ENCODE measurements at places on chromosomes 2 and 18. TPM values are rescaled to one million over a fixed set of nuclear protein-coding genes. Genes with fewer than 3 reads are reported as not detected.

The SMYD1 gene
- not detected for total RNA-seq

The AGXT gene
- not detected for total RNA-seq

The SH3BP4 gene
- total RNA-seq = 43.6 TPM

The TEX44 gene
- not detected for total RNA-seq

The CYBRD1 gene
- 31.4 TPM for total RNA-seq

The DUSP11 gene
- total RNA-seq = 41.4 TPM

The SETBP1 gene
- total RNA-seq = 0.47 TPM

The TMEM247 gene
- total RNA-seq = not detected

The SYT4 gene
- total RNA-seq = not detected

The LAMA1 gene
- 0.06 TPM for total RNA-seq

The ZEB2 gene
- total RNA-seq = 7.8 TPM

The PROM2 gene
- total RNA-seq = not detected

The CAPN14 gene
- 0.03 TPM for total RNA-seq

The CPO gene
- not detected for total RNA-seq

The CERKL gene
- total RNA-seq = 0.15 TPM

The CCDC74A gene
- total RNA-seq = 17.0 TPM

The PUS10 gene
- 2.1 TPM for total RNA-seq

The GAD1 gene
- total RNA-seq = 0.76 TPM

The KIAA2012 gene
- total RNA-seq = not detected

The VWA3B gene
- 0.33 TPM for total RNA-seq

The CAPN13 gene
- 0.07 TPM for total RNA-seq

The TFCP2L1 gene
- total RNA-seq = 14.7 TPM

The SMCHD1 gene
- total RNA-seq = 14.3 TPM
